CMK (cell line): ENCODE measurements at places on chromosomes 2 and 18.
A peak's percentile ranks its signal among the peaks of the same experiment; 100 is the strongest.

DNA sequence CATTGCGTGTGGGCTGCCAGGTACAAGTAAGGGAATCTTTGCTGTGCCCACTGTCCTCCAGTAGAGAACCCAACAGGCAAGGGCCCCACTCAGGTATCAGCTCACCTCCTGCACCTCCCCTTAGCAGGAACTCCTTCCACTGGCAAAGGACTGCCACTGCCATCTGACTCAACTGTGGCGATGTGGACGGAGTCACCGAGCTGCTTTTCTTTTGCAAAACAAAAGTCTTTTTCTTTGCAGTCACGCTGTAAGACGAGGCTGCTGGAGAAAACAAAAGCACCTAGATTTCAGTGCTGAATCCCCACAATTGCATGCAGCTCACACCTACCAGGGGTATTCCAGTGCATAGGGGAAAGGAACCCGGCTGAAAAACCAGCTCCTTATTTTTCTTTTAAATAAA lies 7.9 kb downstream of the MTERF4 start:
- no peak for DNase-seq

DNA sequence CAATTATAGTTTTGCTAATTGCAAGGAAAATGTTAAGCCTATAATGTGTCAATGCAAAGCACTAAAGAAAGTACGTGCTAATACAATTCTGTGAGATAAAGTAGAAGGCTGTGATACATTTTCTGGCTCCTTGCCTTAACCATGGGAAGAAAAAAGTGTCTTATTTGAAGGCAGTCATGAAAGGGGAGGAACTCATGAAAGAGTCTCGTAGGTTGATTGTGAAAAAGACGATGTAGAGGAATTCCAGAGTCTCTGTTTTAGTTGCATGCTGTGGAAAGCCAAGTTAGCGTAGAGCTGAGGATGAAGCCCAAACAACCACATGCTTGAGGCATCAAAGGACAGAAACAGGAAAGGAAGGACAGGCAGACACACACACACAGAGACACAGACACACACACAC lies 214.1 kb downstream of the MEIS1 start:
- no peak for DNase-seq

DNA sequence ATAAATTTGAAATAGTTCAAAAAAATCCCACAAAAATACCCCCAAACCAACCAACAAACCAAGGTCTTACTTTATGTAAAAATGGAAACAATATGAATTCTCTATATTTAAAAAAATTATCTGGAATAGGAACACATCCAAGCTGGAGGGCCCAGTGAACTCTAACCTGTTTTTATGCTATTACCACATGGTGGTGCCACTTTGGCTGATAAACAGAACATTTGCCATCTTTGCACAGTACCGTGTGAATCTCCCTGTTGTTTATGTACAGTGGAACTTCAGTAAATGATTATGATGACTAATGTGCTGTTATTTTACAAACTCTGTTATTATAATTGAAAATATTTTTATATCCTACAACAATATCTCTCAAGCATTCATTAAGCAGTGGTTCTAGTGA lies 145.3 kb upstream of the SMAD7 start:
- no peak for DNase-seq

DNA sequence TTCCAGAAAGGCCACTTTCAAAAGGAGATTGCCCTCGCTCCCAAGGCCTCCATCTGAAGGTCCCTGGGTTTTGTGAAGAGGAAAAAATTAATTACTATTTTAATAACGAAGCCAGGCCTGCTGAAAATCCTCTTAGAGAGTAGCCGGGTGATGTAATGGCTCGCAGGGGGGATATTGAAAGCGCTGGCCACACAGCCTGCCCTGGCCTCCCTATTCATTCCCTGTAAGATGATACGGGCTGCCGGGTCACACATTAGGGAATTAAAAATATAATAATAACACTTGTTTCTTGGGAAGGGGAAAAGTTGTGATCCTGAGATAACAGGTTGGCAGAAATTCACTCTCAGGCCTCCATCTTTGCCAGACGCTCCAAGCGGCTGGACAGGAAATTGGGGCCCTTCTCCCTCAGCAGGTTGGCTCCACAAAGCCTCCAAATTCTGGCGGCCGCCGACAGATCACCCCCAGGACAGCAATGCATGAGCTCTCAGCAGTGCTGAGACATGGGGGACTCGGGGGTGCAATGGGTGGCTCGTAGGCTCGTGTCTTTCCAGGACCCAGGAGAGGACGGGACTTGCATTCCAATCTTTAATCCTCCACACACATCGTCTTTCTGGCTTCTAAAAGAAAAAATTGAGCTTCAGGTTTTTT lies 299.9 kb upstream of the SALL3 start:
- no peak for DNase-seq

DNA sequence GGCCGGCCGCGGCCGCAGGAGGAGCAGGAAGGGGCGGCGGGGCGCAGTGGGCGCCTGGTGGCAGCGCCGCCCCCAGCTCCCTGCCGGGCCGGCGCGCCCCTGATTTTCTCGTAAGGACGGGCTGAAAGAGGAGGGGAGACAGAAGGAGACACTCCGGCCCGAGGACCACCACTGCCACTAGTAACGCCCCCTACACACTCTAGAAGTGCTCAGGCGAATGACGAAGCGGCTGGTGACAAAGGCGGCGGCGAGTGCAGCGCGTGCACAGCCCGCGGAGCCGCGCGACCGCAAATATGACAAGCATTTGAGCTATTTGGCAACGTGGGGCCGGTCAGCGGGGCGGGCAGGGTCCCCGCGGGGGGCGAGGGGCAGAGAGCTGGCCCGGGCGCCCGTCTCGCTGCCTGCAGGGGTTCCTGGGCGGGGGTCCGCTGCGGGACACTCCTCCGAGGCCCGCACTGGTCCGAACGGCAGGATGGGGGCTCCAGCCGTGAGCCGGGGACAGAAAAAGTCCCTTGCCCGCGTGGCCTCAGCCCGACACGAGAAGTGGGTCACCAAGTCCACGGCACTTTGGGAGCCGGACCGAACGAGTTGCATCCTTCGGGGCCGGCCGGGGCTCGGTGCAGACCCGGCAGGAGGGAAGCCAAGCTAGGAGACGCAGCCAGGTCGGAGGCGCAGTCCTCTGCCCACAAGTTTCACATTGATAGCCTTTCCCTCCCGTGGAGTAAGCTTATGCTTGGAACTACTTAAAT lies 524 bp upstream of the SERTAD2 start:
- no peak for DNase-seq

- no peak for DNase-seq
Observed at GRCh38 chr2:168336786-168337388, 89.5 kb upstream of the STK39 start.

DNA sequence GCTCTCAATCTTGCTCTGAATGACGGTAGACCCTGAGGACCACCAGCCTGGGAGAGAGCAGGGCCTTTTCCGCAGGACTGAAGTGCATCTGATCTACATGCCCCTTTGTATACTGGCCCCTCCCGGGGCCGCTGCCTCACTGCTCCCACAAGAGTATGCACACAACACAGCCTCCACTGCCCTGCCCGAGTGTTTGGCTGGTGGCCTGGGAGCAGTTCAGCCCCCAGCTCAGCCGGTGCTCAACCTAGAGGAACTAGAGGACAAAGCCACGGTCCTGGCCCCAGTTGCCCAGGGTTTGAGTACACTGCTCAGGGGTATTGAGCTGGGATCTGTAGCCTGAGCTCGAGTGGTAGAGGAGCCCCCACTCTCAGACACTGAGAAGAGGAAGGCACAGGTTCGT lies 118.9 kb upstream of the CAB39 start:
- DNase-seq, result no peak

DNA sequence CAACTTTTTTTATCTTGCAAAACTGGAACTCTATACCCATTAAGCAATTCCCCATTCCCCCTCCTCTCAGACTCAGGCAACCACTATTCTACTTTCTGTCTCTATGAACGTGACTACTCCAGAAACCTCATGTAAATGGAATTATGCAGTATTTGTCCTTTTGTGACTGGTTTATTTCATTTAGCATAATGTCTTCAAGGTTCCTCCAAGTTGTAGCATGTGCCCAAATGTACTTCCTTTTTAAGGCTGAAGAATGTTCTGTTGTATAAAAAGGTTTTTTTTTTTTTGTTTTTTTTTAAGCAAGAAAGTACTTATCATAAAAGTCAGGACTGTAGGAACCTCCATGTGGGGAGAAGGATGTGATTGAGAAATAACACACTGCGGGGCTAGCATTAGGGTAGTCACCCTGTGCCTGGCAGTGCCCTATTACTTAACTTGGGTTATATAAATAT lies 262.9 kb upstream of the FBXO11 start:
- no peak for DNase-seq

- DNase-seq, result no peak
Observed at GRCh38 chr2:143148757-143149156, 19.5 kb downstream of the ARHGAP15 start.

DNA sequence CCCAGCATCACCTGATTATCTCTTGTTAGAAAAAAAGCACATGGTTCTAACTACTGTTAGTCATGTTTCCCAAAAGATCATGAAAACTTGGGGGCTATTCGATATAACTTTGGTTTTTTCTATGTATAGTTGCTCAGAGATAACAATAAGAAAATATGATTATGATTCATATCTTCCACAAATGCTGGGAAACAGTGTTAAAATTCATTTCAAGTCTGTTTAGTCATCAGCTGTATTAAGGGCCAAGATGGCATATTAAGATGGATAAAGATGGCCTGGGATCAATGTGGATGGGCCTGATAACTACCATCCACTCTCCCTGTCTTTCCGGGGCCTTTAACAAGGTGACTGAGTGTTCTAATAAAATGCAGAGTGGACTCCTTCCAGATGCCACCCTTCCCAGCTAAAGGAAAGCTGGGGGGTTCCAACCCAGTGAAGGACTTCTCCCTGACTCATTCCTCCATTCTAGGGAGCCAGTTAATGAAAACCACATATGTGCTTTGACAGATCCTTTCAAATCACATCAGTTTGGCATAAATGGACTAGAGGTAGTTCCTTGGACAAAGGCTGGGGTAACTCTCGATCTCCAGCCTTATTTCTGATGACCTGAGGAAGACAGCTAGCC lies 221.6 kb downstream of the VAPA start:
- DNase-seq, result no peak

DNA sequence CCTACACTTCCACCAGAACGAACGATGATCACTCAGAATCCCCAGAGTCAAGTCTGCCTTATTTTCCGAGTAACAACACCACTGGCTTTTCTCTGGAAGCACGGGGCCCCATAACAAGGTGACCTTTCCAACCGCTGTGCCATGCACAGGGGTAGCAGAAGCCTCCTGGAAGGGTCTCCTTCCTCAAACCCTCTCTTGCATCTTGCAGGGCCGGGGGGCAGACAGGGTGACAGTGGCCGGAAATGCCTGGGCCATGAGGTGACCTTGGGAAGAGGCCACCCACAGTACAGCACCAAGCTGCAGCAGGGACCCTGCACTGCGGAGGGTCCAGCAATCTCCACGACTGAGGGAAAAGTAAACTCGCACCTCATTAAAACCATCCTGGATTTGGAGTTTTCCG lies 108.5 kb downstream of the PXDN start:
- DNase-seq, result no peak

GRCh38 chr2:118990757-118991545 lies 49.0 kb downstream of the MARCO start:
- no peak for DNase-seq

- no peak for DNase-seq
Observed at GRCh38 chr18:6328621-6329010, 86.1 kb downstream of the L3MBTL4 start.

DNA sequence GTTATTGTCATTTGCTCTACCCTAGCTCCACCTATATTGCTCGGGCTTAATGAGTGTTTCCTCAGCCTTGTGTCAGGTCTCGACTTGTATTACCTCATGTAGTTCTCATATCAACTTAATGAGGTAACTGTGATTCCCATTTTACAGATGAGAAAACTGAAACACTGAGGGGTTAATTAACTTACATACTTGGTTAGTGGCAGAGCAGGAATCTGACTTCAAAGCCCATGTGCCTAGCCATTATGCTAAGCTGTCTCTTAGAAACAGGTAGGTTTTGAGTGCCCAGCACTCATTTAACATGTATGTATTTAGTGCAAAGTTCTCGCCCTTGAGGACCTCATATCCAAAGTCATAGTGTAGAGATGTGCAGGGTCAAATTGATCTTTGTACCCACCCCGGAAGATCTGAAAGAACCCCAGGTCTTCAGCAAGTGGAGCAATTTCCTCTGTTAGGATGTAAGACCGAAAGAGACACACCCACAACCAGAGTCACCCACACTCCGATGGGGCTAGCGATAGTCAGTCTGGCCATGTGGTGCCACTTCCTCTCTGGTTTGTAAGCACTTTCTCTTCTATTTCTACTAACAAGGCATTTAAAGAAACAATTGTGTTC lies 121.0 kb upstream of the SLC39A10 start:
- peak; percentile 79 for DNase-seq

DNA sequence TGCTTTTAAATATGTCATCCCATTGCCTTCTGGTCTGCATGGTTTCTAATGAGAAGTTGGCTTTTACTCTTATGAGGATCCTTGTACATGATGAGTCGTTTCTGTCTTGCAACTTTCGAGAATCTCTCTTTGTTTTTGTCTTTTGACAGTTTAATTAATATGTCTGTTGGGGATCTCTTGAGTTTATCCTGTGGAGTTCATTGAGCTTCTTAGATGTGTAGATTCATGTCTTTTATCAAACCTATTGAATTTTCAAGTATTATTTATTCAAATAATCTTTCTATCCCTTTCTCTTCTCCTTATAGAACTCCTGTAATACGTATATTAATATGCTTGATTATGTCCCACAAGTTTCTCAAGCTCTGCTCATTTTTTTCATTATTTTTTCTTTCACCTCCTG lies 67.9 kb downstream of the TMEM185B start:
- no peak for DNase-seq

DNA sequence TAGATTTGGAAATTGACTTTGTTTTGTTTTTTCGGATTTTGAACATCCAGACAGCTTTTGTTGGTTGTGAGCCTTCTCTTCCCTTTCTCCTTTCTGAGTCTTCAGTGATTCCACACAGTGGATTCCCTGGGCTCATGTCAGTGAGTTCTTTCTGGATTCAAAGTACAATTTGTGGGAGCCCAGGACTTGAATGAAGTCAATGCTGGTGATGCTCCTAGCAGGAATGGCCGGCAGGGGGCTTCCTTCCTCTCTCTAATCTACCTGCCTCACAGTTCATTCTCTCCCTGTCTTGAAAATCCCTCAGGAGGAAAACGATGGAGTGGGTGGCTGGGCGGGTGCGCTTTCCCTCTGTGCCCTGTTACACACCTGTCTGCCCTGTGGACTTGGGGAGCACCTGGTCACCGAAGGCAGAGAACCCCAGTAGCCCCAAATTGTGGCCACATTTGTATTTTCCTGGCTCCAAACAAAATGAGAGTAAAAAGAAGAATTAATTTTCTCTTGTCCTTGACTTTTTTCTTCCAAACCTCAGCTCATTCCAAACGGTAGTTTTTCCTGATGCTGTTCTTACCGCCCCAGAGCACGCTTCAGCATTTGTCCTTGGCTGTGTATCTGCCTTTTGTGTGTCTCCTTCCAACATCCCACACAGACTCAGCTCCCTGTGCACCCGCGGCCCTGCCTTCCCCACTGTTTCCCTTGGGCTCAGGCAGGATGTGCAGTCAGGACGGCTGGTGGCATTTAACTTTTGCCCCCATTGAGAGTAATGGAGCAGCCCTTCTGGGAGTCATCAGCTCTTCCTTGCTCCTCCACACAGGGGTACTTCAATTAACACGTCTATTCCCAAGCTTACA lies 86.6 kb downstream of the MARCO start:
- no peak for DNase-seq
